ENCODE measurements at places on chromosomes 2 and 18.

GRCh38 chr2:37011130-37011529 lies 44.8 kb upstream of the STRN start:
- no peak for DNase-seq

- DNase-seq, result no peak
These were observed 5.7 kb upstream of the KRCC1 start for GRCh38 chr2:88061295-88061694.

DNA sequence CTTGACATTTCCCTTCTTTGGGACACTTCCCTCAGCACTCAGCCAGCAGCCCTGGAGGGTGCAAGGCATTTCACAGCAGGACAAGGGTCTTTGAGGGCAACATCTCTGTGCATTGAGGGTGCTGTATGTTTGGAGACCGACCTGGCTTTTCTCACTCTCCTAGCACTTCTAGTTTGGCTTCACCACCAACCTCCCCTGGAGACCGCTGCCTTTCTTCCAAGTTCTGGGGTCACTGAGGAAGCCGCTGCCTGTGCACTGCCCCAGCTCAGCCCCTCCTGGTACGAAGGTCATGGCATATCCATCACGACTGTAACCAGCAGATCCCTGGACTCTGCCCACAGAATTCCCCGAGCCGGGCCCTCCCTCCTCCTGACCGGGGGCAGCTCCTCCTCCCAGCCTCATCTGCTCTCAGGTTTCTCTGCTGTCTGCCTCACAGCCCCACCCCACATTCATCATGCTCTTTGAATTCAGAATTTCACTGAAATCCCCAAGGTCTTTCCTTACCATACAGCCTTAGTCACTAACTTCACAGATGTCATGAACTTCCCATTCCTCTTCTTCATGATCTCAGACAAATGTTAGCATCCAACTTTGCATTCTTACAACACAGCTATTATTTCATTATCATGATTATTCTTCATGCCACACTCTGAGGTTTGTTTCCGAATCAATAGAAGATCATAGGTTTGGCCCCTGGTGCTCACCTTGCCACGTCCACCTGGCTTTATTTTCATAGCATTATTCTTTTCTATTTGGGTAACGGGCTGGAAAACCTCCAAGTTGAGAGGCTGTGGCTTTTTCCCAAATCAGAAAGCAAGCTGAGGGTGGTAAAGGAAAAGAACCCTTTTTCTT lies 113.0 kb upstream of the COPS8 start:
- no peak for DNase-seq

DNA sequence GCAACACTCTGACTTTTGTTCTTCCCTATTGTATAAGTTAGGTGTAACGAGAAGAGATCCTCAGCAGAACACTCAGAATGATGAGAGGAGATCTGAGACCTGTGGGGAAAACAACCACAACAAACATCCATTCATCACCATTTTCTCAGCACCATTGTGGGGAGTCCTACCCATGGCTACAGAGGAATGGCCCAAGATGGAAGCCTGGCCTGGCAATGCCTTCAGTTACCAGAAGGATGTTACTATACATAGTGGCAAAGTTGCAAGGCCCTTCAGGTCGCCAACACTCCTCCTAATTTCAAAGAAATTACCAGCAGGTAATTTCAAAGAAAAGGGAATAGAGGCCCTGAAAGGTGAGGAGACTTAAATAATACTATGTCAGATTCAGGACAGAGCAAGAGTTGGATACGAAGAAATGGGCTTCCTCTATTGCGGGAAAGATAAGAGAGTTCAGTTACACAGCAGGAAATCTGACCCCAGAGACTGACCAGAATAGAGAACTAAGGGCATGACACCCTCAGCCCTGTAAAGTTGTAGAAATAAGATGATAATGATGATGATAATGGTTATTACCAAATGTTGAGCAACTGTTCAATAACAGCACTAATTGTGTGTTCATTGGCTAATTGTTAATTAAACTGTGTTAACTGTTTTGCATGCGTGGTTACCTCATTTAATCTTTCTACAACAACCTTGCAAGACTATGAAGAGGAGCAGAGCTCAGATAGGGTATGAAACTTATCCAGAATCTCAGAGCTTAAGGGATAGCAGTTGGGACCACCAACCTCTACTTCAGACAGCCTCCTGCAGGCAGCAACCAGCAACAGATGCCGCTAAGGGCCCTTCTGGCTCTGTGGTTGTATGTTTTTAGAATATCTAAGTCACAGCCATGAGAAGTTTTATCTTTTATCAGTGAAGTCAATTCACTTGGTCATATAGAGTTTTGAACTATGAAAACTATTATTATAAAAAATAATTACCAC lies 37.5 kb downstream of the DHRS9 start:
- no peak for DNase-seq

DNA sequence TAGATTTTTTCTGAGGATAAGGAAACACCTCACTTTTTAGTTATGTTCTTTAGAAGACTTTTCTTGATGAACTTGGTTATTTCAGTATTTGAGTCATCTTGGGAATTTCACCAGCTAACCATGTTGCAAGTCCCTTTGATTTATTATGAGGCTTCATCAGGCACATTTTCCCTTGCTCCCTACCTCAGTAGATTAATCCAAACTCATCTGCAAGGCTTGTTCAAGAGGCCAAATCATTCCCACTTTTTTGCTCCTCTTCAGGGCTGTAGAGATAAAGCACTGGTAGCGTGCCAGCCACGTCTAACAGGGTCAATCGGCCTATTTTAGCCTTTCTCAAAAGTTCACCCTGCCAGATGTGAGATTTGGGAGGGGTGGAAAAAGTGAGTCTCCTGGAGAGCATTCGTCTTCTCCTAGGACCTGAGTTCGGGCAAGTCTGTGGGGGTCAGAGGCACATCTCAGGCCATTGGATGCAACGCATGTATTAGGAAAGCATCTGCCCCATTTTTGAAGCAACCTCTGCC lies 120.3 kb downstream of the RDH14 start:
- no peak for DNase-seq

- no peak for DNase-seq
These were observed 174.2 kb upstream of the OSR1 start for GRCh38 chr2:19532547-19533196.

DNA sequence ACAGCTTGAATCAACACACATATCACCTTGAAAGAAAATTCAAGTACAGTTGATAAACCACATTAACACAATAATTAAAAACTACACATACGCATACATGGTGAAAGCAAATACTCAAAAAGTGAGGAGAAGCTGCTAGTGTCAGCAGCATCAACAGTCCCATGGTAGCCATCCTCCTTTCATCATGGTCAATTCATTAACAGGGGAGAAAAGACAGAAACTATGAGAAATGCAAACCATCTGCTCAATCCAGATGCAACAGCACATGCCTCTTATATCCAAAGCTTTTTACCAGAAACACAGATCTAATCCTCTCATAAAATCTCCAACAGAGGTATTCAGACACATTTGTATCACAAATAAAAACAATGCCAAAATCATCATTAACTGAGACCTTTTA lies 81.9 kb upstream of the CHRNA1 start:
- no peak for DNase-seq

GRCh38 chr2:104863468-104864279 lies 9.8 kb downstream of the POU3F3 start:
- no peak for DNase-seq

GRCh38 chr2:11100130-11100529 lies 55.1 kb upstream of the SLC66A3 start:
- DNase-seq, result no peak

- no peak for DNase-seq
These were observed 129.8 kb downstream of the BCL2L11 start for GRCh38 chr2:111250448-111251030.

DNA sequence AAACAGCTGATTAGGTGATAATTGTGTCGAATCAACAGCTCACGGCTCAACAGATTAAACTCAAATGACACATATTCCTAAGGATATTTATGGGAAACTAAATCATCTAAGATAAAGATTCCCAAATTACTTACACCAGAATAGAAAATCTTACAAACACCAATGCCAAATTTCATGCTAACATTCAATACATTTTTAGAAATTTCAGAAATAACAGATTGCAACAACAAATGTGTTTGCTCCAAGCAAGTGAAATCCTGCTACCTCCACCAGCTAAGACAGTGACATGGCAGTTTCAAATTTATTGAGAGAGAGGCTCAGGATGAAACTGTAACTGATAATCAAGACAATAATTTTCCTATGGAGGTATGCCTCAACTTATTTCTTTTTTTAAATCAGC lies 65.0 kb upstream of the EPB41L3 start:
- no peak for DNase-seq

DNA sequence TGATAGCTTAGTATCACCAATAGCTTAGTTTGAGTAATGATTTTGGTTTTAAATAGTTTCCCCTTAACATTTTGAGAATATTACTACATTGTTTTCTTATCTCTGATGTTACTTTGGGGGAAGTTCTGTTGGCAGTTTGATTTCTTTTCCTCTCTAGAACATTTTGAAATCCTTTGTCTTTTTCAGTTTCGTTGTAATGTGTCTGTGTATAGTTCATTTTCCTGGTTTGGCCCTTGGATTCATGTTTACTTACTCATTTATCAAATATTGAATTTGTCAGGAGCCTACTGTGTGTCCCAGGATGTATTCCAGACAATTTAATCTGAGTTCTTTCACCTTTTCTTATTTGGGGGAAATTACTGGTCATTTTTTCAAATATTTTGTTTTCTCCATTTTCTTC lies 16.7 kb downstream of the ANKRD12 start:
- DNase-seq, result no peak

- DNase-seq, result no peak
These were observed 10.6 kb downstream of the PRLH start for GRCh38 chr2:237576974-237577373.

DNA sequence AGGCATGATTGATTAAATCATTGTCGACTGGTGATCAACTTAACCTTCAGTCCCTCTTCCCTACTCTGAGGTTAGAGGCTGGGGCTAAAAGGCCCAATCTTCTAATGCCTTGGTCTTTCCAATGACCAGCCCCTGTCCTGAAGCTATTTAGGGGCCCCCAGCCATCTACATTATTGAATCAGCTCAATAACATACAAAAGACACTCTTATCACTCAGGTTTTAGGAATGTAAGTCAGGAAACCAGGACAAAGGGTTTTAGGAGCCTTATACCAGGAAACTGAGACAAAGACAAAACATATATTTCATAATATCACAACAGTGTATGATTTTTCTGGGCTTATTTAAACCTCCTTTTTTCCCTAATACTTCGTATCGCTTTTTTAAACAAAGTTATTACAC lies 198.6 kb downstream of the RNF152 start:
- DNase-seq, result no peak

DNA sequence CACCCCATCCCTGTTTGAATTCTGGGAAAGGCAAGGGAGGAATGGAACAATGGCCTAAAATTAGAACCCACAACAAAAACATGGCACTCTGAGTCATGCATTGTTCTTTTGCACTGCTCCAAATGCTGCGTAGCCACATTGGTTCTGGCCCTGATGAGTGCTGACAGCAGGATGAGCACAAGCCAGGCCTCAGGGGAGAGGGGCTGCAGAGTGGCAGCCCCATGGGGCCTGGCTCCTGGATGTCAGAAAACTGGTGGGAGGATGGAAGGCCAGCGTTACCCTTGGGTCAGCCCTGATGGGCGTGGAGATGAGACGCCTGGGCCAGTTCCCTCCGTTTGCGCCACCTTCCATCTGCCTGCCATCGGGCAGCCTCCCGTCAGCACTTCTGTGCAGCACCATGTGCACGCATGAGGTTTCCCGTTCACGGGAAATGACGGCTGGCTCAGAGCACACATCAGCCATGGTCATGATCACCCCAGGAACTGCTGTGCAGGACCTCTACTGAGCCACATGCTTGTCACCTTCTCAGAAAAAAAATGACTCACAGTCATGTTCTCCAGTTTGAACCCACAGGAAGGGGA lies 65.6 kb downstream of the CYP26B1 start:
- DNase-seq, result no peak

DNA sequence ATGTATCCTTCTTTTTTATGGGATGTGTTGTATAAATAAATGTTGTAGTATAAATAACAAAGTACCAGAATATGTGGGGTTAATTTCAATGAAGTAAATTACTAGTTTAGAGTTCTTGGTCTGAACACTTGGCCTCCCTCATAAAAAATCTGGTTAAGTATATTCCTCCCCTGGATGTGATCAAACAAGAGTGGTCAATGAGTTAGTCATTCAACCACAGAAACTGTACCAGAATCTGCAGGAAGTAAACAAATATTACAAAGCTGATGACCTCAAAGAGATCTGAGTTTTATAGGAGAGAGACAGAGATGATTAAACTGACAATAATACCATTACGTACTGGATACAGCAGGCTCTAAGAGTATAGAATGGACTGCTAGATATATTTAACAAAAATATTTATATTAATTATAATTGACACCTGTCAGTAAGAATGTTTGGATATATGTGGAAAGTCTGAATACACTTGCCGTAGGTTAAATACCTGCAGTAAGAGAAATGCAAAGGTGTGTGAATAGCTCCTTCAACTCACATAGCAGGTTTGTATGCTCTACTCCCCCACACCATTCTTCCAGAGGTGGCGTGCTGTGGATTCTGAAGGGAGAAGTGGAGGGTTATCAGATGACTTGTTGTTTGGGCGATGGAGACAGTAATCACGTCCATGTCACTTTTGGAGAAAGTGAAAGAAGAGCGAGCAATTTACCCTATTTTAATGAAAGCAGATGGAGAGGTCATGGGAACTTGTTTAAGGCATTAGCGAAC lies 108.3 kb upstream of the LRATD1 start:
- no peak for DNase-seq

DNA sequence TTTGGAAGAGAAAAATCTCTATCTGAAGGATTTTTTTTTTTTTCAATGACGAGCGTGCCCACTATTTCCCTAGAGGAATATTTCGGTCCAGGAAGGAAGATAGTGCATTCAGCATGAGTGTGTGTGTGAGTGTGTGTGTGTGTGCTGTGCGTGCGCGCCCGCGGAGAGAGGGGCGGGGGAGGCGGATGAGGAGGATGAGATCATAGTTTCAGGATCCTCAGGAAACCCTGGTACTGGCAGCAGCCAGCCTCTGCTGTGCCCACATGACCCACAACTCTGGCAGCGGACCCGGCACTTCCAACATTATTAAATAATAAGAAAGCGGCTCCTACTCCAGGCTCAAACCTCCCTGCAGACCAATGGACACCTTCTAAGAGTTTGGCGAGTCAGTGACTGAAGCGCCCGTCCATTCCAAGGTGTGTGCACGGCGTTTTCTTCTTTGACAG lies 217.0 kb upstream of the DTNA start:
- DNase-seq, result no peak

GRCh38 chr2:102704531-102704930 lies 57.3 kb upstream of the TMEM182 start:
- no peak for DNase-seq

- DNase-seq, result no peak
These were observed 579 bp downstream of the STAT4 start for GRCh38 chr2:191150230-191150599.
